Left ventricle myocardium inferior (tissue), 1 donor: ENCODE measurements at places on chromosomes 7 and 10.

DNA sequence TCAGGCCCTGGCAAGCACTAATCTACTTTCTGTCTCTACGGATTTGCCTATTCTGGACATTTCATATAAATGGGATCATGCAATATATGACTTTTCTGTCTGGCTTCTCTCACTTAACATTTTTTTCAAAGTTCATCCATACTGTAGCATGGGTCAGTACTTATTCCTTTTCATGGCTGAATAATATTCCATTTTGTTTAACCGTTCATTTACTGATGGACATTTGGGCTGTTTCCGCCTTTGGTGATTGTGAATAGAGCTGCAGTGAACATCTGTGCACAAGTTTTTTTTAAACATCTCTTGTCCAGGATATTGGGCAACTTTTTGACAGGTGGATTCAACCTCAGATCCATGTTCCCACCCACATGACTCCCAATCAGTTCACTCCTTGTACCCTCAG lies 31.0 kb downstream of the AIFM2 start:
- no peaks in the 10 kb centered on the region for H3K27me3 ChIP-seq
- H3K36me3 ChIP-seq = peaks cover 34% of the 10 kb centered on the region
- H3K4me3 ChIP-seq = no peak overlapping the region

GRCh38 chr10:121628859-121629258 lies 30.6 kb upstream of the FGFR2 start:
- no peak overlapping the region for H3K27ac ChIP-seq
- no peaks in the 10 kb centered on the region for H3K36me3 ChIP-seq
- peaks cover 56% of the 10 kb centered on the region for H3K27me3 ChIP-seq
- no peak for DNase-seq

DNA sequence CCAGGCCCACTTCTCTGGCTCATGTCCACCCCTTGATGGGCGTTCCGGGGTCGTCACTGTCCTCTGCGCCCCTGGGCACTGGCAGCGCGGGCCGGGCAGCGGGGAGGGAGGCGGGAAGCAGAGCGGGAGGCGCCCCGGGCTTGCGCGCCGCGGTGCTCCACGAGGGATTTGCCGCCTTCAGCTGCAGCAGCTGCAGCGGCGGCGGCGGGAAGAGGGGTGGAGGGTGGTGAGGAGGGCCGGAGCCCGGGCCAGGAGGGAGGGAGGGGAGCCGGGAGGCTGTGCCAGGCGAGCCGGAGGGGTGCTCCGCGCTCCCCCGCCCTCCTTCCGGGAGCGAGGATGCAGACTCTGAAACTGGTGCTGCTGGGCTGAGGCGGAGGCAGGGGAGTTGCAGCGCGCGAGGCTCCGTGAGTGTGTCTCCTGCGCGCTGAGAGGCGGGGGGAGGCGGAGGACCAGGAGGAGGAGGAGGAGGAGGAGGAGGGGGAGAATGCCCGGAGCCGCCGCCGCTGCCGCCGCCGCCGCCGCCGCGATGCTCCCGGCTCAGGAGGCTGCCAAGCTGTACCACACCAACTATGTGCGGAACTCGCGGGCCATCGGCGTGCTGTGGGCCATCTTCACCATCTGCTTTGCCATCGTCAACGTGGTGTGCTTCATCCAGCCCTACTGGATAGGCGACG lies at the start of gene LHFPL3:
LHFPL3 (plus strand) TSS at position 308 of the 674 bp plus-strand sequence.
- no peak for DNase-seq
- peak within 1 kb of the TSS; percentile 41 for H3K4me3 ChIP-seq
- H3K4me1 ChIP-seq = peaks cover 15% of the 10 kb centered on the region
- H3K27me3 ChIP-seq = peaks cover 88% of the 10 kb centered on the region
- no peak within 1 kb of the TSS for H3K27ac ChIP-seq

- H3K4me1 ChIP-seq = peaks cover 9% of the 10 kb centered on the region
- H3K27me3 ChIP-seq = peaks cover 15% of the 10 kb centered on the region
- H3K4me3 ChIP-seq = no peak overlapping the region
- H3K36me3 ChIP-seq = no peaks in the 10 kb centered on the region
- DNase-seq = no peak
Measured at GRCh38 chr7:143205560-143206293, 16.1 kb upstream of the TAS2R40 start.

DNA sequence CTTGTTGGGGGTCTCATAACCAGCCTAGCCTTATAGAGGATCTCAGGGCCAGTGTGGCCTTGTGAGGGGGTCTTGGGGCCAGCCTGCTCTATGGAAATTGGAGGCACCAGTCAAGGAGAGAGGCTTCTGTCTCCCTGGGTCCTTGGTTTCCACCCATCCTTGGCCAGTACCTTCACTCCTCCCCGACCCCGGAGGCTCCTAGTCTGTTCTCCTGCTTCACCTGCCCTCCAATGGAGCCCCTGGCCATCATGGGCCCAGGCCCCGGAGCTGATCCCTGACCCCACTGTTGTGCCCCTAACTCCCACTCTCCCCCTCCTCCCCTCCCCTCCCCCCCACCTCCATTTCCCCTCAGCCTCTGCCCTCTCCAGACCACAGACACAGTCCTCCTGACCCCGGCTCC lies 29.7 kb downstream of the RASGEF1A start:
- H3K36me3 ChIP-seq = no peaks in the 10 kb centered on the region
- no peaks in the 10 kb centered on the region for H3K4me1 ChIP-seq
- no peak overlapping the region for H3K27ac ChIP-seq
- peaks cover 46% of the 10 kb centered on the region for H3K27me3 ChIP-seq

DNA sequence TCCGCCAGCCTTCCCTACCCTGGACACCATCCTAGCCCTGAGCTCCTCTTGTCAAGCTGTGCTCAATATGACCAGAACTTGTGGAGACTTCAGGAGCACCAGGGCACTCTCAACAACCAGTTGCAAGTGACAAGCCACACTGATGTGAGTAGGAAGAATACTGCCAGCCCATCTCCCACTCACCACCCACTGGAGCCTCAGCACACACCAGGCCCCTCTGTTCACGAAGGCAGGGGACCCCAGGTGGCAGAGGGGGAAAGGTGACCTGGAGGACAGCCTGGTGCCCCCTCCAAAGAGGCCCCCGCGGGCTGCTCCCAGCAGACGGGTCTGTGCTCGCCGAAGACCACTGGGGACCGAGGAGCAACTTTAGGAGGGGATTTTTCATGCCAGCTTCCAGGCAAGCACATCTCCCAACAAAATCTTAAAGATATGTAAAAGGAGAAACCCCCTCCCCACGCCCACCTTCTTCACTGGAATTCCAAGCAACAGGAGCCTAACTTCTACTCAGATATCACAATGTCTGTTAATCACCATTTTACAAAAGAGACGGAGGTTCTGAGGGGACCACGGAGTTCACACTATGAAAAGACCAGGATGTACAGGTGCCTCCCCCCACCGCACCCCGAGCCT lies 1.0 kb downstream of the MMD2 start:
- H3K4me1 ChIP-seq = peaks cover 11% of the 10 kb centered on the region
- H3K27ac ChIP-seq = no peak overlapping the region
- H3K36me3 ChIP-seq = no peaks in the 10 kb centered on the region

- no peaks in the 10 kb centered on the region for H3K36me3 ChIP-seq
- peak; percentile 18 for DNase-seq
- H3K4me3 ChIP-seq = no peak overlapping the region
- H3K27ac ChIP-seq = no peak overlapping the region
- H3K4me1 ChIP-seq = no peaks in the 10 kb centered on the region
Measured at GRCh38 chr10:2839081-2839725, 228.1 kb upstream of the PFKP start.

- peaks cover 55% of the 10 kb centered on the region for H3K4me1 ChIP-seq
- no peak for DNase-seq
- peak overlapping the region; percentile 85 for H3K27ac ChIP-seq
Measured at GRCh38 chr7:90663176-90663575, 67.1 kb downstream of the CDK14 start.

DNA sequence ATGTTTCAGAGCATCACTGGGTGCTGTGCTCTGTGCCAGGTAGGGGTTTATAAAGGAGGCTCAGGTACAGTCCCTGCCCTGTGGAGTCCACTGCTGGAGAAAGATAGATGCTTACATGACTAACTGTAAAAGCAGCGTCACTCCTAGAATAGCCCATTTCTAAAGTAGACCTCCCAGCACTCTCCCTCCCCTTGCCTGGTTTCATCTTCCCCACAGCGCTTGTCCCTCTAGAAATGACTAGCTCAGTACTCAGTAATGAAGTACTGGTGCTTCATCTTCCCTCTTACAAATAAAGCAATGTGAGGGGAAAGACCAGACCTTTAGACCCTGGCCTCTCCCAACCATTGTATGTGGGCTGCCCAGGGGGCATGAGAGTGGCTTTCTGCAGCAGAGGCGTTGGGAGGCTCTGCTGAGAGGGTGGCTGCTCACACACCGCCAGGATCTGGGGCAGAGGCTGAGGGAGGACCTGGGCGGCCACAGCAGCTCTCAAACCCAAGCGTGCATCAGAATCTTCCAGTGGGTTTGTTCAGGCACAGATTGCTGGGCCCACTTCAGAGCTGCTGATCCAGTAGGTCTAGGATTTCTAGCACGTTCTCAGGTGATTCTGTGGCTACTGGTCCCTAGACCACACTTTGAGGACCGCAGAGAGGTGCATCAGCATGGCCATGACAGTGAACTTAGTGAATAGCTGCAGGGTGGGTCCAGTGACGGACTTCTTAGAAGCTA lies 110.3 kb upstream of the ANLN start:
- peaks cover 81% of the 10 kb centered on the region for H3K4me1 ChIP-seq
- no peak for DNase-seq
- H3K36me3 ChIP-seq = no peaks in the 10 kb centered on the region
- no peak overlapping the region for H3K4me3 ChIP-seq
- H3K27me3 ChIP-seq = no peaks in the 10 kb centered on the region

- peak overlapping the region; percentile 81 for H3K4me3 ChIP-seq
- DNase-seq = peak; percentile 23
- H3K27ac ChIP-seq = peak overlapping the region; percentile 98
- no peaks in the 10 kb centered on the region for H3K36me3 ChIP-seq
Measured at GRCh38 chr7:87152897-87153641, 816 bp downstream of the DMTF1 start.
